ENCODE measurements at places on chromosomes 12 and 14. TPM values are rescaled to one million over a fixed set of nuclear protein-coding genes. Genes with fewer than 3 reads are reported as not detected.

The RDH16 gene
- 0.32 TPM for total RNA-seq

The ACOT4 gene
- 0.14 TPM for total RNA-seq

The RPL10L gene
- not detected for total RNA-seq

The KIF26A gene
- 1.4 TPM for total RNA-seq

The KRT6B gene
- total RNA-seq = not detected

The NEUROD4 gene
- total RNA-seq = not detected

- DNase-seq = peak; percentile 87
Observed at GRCh38 chr12:29241821-29242591, 92.9 kb downstream of the FAR2 start.

DNA sequence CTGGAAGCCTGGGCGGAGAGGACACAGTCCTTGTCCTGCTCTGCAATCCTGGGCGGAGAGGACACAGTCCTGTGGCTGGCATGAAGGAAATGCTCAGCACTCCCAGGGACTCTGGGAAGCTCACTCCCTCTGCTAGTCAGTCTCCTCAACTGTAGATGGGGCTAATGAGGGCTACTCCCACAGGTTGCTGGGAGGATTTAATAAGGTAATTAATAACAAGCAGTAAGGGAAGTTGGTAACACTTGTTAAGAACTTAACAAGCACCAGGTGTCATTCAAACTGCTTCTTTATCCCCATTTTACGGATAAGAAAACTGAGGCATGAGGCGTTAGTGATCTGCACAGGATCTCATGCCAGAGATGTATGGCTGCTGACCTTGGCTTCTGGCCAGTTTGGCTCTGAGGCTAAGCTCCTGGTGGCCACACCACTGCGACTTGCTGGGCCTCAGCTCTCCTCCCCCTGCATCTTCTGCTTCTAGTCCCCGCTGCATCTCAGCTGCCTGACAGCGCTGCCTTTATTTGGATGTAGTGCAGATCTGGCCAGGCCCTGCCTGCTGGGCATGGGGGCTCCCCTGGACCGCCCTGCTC is 54.1 kb upstream of the BEGAIN start:
- no peak for DNase-seq

DNA sequence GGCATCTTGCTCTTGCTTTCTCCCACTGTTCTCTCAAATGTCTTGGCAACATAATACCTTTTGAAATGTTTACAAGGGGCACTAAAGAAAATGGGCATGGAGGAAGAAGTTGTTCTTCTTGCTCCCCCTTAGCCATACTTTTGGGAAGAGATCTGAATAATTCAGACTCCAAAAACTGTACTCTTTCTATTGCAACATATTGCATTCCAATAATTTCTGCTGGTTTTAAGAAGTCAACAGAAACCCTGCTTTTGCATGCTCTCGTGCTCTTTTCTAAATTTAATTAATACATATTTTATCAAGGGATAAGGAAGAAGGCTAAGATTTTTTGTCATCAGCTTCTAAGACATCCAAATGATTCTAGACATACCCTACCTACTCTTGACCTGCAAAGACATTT is 409.9 kb upstream of the SOX5 start:
- DNase-seq = no peak

DNA sequence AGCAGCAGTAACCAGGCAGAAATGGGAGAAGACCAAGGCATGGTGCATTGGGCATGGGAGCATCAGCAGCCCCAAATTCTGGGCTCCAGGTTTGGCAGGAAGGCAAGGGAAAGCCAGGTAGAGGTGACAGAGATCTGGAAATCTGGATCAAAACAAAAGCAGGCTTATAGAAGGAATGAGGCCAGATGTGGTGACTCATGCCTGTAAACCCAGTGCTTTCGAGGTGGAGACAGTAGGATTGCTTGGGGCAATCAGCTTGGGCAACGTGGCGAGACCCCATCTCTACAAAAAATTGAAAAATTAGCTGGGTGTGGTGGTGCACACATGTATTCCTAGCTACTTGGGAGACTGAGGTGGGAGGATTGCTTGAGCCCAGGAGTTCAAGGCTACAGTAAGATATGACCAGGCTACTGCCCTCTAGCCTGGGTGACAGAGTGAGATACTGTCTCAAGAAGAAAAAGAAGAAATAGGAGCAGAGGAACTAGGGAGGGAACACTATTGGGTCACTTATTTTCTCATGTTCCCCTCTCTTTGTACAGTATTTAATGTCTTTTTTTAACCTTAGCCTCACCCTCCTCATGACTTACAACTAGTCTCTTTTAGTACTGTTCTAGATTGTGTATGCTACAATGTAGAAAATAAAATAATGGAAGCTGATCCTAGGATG is 25.1 kb downstream of the SLC4A8 start:
- DNase-seq = no peak

GRCh38 chr14:99516156-99516870 is 35.1 kb downstream of the CCNK start:
- no peak for DNase-seq

DNA sequence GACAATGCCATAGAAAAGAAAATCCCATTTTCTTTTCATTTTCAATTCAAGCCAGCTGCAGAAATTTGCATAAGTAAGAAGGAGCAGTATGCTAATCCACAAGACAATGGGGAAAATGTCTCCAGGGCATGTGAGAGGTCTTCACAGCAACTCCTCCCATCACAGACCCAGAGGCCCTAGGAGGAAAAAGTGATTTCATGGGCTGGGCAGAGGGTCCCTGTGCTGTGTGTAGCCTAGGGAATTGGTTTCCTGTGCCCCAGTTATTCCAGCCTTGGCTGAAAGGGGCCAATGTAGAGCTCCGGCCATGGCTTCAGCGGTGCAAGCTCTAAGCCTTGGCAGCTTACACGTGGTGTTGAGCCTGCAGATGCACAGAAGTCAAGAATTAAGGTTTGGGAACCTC is 211.4 kb downstream of the CCDC59 start:
- DNase-seq = no peak

GRCh38 chr12:79203058-79203647 is 338.6 kb downstream of the SYT1 start:
- DNase-seq = no peak

GRCh38 chr14:93073358-93073707 is 42.4 kb downstream of the ITPK1 start:
- no peak for DNase-seq

- no peak for DNase-seq
Observed at GRCh38 chr12:104708891-104709290, 249.2 kb downstream of the SLC41A2 start.

GRCh38 chr14:35740215-35740614 is 68.9 kb downstream of the RALGAPA1 start:
- no peak for DNase-seq

DNA sequence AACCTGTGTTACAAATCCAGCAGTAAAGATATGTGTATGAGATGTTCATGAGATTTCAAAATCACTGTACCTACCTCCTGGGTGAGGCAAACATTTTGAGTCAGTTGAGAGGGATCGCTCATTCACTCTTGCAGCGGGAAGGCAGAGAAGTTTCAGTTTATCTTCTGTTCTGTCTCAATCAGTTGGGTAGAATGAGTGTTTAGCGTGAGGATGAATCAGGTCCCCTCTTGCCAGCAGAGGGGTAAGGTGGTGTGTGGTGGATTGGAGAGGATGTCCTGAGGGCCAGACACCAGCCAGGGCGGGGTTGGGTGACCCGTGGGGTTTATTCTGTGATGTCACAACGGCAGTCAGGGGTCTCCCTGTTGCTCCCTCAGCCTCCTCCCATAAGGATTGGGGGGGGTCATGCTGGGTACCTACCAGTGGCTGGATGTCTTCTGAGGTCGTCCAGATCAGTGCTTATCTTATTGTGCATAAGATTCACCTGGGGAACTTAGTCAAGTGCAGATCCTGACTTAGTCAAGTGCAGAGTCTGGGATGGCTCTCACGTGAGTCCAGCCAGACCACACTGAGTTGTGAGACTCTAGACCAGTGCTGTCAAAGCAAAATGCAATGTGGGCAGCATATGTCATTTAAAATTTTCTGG is at the start of gene GSG1:
GSG1 (minus strand) TSS at position 277 of the 643 bp plus-strand sequence; CDS start at position 122, 155 bp downstream.
- DNase-seq = no peak

GRCh38 chr12:126558219-126558618 is 1493.0 kb downstream of the AACS start:
- DNase-seq = no peak

GRCh38 chr12:83404521-83404920 is 717.8 kb downstream of the TMTC2 start:
- no peak for DNase-seq

DNA sequence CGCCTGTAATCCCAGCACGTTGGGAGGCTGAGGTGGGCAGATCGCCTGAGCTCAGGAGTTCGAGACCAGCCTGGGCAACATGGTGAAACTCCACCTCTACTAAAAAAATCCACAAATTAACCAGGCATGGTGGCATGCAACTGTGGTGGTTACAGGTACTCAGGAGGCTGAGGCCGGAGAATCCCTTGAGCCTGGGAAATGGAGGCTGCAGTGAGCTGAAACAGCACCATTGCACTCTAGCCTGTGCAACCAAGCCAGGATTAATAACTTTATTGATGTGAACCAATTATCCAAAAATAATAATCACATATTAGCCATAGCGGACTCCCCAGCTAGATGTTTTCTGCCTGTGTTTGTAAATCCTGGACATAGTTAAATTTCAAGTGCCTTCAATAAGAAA is 1.8 kb upstream of the NUDT4 start:
- DNase-seq = no peak

DNA sequence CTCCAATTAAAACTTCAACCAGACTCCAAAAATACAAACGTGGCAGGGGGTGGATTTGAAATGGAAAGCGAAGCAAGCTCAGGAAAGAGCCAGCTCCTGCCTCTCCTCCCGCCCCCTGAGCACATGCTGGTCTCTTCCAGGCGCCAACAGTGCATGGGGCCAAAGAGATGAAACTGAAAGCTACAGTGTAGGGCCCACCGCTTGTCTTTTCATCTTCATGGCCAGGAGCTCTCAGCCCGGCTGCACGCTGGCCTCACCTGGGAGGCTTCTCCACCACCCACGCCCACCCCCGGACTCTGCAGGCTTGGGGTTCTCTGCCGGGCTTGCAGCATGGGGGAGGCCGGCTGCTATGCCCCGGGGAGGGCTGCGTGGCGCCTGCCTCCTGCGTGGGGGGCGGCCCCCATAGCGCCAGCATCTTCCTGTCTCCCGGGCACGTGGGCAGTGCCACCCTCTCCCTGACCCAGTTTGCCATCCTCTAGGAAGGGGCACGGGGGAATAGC is 2.0 kb downstream of the RIMBP2 start:
- DNase-seq = no peak
